Progenitor cell of endocrine pancreas (in vitro differentiated cells): ENCODE measurements at places on chromosomes 12 and 14. TPM values are rescaled to one million over a fixed set of nuclear protein-coding genes. Genes with fewer than 3 reads are reported as not detected.

PLA2G1B gene
- 0.60 TPM in 1 of 2 replicates, not detected in the other for total RNA-seq

TMEM30B gene
- 28.1 and 29.4 TPM in 2 replicates for total RNA-seq

GPR135 gene
- total RNA-seq: 3.0 and 3.4 TPM in 2 replicates

GDF3 gene
- total RNA-seq: not detected in 2 replicates

ANKRD9 gene
- total RNA-seq: 24.5 and 26.5 TPM in 2 replicates

PPP4R3A gene
- 119 and 120 TPM in 2 replicates for total RNA-seq

- DNase-seq: no peak
Observed at GRCh38 chr14:71492346-71492745, 439.9 kb upstream of the RGS6 start.

GRCh38 chr14:67623114-67623513 is 3.4 kb downstream of the ARG2 start:
- no peak for DNase-seq

DNA sequence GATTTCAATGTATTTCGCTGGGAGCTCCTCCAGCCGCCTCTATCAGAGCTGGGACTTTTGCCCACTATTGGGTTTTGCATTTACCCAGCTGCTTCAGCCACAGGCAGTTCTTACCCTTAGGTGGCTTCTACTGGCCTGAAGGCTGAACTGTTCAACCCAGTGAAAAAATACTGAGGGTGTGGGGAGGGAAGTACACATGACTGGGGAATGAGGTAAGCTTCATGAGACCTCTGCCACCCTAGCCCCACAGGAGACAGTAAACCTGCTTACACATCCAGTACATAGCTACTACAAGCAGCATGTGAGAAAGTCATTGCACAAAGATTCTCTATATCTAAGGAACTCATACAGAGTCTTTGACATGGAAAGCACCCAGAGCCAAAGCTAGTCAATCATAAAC is 411.1 kb downstream of the SYT1 start:
- DNase-seq: no peak

- no peak for DNase-seq
Observed at GRCh38 chr12:65728455-65728847, 95.8 kb upstream of the HMGA2 start.

GRCh38 chr12:69904777-69905176 is 79.8 kb downstream of the MYRFL start:
- no peak for DNase-seq
